Uterus (tissue), 4 donors: ENCODE measurements at places on chromosomes 11 and 22.

DNA sequence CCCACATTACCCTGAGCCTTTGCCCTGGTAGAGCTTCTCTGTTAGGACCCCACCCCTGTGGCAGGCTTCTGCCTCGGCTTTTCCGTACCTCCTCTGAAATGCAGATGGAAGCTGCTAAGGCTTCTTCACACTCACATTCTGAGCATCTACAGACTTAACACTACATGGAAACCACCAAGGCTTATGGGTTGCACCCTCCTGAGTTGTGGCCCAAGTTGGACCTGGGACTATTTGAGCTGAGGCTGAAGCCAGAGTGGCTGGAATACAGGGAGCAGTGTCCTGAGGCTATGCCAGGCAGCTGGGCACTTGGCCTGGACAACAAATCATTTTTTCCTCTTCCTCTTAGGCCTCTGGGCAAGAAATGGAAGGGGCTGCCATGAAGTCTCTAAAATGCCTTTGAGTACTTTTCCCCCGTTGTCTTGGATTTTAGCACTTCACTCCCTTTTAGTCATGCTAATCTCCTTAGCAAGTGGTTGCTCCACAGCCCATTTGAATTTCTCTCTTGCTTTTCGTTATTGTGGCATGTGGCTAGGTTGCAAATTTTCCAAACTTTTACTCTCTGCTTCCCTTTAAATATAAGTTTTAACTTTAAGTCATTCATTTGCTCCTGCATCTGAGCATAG is 114.8 kb upstream of the FIBIN start:
- DNase-seq, result no peak

DNA sequence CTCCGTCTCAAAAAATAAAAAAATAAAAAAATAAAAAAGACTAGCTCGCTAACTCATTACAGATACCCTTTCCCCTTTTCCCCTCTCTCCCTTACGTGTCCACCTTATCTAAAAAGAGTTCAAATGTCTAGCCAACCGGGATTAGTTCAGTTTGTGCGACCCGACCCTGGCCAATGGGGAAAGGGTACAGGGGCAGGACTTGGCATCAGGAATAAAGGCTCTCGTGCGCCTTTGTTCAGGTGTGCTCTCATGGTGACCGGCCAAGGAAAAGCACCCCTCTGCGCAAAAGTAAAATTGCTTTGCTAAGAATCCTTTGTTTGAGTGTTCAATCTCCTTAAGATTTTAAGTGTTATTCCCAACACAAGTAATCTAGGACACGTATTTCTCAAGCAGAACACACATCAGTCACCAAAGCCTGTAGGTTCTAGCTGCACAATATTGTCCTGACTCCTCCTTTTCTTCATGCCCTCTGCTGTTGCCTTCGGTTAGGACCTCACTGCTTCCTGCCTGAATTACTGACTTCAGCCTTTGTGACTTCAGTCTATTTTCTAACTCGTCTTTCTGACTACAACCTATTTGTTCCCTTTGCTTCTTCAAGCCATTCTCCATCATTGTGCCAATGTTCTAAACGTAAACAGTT is 20.7 kb upstream of the CECR2 start:
- DNase-seq, result no peak

GRCh38 chr11:33532720-33533385 is 167.8 kb downstream of the C11orf91 start:
- DNase-seq, result no peak

- DNase-seq, result no peak
Observed at GRCh38 chr22:29117799-29118477, 45.1 kb downstream of the KREMEN1 start.

DNA sequence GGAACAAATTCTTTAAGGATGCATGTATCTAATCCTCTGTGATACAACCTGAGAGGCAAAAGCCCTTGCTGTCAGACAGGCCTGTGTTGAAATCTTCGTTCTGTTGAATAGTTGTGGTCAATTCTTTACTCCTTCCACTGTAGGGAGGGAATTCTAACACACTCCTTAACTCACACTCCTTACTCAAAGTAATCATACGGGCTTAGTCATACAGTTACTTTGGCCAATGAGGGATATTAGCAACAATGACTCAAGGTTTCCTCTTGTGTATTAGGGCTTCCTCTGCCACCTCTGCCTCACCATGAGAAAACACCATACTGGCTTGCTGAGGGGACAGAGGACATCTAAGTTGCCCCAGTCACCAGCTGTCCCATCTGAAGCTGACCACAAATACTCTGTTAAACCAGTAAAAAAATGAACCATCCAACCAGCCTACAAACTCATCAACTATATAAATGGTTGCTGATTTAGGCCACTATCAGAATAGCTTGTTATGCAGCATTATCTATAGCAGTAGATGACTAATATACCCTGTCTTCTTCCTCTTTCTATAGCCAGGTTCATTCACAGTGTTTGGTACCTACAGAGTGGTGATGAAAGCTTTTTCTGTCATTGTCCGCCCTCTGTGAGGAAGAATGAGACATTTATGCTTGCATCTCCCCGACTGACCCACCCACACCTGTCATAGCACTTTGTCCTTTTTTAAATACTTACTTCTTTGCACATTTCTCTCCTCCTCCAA is 322.8 kb upstream of the SYN3 start:
- DNase-seq, result no peak

GRCh38 chr22:25564320-25564978 is at the start of gene GRK3:
Gene GRK3 (plus strand): TSS chr22:25564675. CDS start chr22:25565041, 366 bp downstream.
- DNase-seq, result peak; percentile 73

DNA sequence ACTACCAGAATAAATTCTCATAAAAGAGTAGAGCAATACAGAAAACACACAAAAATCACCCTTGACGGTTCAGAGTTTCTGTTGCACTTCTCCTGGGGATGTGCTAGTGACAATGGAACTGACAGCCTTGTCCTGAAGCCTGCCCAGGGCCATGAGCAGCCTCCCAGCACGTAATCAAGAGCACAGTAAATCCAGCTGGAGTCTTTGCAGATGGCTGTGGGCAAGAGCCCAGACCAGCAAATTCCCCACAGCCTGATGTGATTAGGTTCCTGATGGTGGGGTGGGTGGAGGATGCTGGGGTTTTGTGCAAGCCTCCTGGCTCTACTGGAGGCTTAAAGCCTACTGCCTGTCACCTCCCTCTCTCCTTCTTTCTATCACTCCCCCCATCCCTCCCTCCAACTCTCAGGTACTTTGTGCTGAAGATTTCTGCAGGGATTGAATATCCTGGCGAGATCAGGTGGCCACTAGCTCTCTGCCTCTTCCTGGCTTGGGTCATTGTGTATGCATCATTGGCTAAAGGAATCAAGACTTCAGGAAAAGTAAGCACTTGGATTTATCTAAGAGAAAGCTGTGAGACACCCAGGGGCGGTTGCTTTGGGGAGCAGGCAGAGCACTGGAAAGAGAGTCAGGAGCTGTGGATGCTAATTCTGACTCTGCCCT is 18.1 kb downstream of the SLC6A5 start:
- no peak for DNase-seq

DNA sequence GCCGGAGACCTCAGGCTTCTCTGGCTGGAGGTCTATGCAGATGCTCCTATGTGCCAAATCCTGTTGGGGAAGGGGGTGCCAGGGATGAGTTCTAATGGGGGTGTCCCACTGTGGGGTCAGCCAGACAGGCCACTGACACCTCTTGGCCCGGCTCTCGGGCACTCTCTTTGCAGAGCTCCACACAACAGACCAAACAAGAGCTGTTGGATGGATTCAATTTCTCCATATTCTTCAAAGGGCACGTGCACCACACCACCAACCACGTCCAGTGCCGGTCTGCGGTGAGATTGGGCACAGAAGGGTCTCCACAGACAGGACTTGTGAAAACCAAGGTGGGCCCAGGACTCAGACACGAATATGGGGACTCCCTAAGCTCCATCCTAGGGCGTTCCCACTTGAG is 2.2 kb upstream of the RGL4 start:
- DNase-seq, result no peak

- no peak for DNase-seq
Observed at GRCh38 chr11:114077482-114078305, 18.2 kb downstream of the ZBTB16 start.

GRCh38 chr11:37171451-37171850 is 573.4 kb upstream of the RAG2 start:
- DNase-seq, result no peak

DNA sequence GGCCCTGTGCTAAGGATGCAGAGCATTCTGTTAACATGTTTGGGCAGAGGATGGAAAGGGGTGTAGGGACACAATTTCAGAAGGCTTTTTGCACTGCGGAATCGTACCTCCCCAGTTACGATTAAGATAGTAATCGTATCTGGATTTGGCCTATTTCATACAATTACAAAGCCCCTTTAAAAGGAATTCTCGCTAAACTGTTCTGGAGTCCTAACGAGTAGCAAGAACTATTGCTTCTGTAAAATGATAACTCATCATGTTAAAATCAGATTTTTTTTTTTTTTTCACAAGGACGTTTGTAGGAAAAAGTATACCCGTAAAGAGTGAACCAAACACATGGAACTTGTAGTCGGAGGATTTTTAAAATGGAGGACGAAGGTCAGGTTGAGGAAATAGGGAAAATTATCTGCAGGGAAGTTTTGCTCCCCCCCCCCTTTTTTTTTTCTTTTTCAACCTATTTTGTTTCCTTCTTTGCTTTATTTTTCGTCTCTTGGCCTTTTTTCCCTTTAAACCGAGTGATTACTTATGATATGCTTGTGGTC is 934 bp downstream of the HSD17B12 start:
- no peak for DNase-seq

DNA sequence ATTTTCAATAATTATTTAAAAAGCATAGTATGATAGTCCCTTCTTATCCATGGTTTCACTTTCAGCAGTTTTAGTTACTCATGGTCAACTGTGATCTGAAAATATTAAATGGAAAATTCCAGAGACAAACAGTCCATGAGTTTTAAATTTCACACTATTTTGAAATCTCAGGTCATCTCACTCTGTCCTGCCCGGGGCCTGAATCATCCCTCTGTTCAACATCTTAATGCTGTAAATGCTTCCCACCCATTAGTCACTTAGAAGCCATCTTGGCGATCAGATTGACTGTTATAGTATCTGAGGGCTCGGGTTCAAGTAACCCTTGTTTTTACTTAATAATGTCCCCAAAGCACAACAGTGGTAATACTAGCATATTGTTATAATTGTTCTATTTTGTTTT is 1509.3 kb downstream of the FAM181B start:
- no peak for DNase-seq

DNA sequence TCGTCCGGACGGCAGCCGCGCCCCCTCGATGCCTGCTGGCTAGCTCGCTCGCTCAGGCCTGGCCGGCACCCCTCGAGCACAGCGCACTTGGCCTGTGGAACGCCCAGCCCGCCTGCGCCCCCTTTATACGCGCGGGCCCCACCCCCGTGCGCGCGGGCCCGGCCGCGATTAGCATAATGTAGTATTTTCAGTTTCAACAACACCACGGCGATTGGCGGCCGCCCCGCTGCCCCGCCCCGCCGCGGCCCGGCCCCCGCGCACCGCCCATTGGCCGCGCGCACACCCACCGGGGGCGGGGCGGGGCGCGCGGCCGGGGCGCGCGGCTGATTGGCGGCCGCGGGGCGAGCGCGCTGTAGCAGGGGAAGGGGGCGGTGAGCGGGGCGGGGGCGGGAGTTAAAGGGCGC is at the start of gene CDKN1C:
CDKN1C (minus strand) TSS at position 98 of the 404 bp plus-strand sequence. CDS start 319 bp downstream, outside the sequence.
- peak; percentile 95 for DNase-seq

- DNase-seq, result peak; percentile 23
Observed at GRCh38 chr11:4626207-4627099, 10.8 kb upstream of the OR51D1 start.

DNA sequence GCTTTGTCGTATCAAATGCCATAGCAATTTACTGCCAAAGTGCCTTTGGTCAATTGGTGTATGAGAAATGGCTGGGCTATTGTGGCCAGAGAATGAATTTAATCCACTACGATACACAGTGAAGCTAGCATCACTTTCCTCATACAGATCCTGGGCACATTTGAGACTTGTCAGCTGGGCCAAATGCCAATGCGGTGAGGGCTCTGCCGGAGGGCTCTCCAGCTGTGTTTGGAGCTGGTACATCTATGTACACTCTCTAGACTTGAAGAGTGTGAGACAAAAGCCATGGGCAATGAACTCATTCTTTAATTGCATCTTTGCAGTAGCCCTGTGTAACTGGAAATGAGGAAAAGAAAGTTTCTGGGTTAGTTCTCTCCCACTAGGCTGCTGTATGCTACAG is 1052.9 kb downstream of the NTM start:
- no peak for DNase-seq

- DNase-seq, result no peak
Observed at GRCh38 chr11:93198215-93198845, 539 bp upstream of the SLC36A4 start.

DNA sequence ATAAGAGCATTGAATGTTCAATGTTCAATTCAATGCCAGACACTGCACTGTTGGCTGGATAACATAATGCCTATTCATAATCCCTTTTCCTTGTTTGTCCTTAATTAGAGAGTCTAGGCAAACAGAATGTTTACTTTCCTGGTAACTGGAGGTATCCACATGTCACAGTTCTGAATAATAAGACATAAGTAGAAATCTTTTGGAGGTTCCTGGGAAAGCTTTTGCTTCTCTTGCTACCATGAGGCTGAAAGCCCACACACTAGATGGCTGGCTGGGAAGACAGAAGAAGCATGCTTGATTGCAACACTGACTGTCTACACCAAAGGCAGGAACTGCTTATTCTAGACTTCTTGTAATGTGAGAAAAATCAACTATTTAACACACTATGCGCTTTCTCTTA is 79.5 kb downstream of the GAB2 start:
- no peak for DNase-seq

GRCh38 chr11:47573321-47573720 is 5.4 kb downstream of the KBTBD4 start:
- no peak for DNase-seq

DNA sequence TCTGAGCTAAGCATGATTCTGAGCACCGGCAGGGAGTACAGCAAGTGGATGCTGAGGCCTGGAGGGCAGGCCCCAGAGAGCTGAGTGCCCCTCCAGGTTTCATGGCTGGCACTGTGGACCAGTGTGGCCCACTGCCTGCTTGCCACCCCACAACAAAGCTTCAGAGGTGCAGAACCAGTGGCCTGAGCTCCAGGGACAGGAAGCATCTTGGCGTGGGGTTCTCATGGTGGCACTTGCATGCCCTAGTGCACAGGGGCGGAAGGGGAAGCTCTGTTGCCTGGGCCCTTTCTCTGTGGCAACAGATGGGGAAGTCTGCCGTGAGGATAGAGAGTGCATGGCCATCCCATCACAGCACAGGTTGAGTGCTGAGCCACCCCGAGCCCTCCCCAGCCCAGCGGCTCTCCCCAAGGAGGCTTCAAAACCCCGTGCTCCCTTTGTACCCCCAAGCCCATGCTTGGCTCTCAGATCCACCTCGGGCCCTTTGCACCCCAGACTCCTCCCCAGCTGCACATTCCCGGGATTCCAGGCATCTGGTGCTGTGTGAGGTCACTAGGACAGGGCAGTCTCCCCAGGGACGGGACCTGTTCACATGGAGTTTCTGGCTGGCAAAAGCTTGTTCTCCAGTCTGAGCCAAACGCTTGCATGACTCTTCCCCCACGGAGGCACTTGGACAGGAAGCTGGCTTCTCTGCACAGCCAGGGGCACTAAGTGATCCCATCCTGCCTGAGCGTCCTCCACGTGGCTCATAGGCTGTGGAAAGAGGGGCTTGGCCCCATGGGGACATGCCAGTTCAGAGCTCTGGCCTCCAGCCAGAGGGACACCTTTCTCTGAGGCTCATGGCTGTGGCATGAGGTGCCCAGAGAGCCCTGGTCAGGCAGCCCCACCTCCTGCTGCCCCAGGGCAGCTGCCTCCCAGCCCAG is 4.2 kb downstream of the SLC25A1 start:
- peak; percentile 40 for DNase-seq
